ENCODE measurements at places on chromosomes 3 and 15.

DNA sequence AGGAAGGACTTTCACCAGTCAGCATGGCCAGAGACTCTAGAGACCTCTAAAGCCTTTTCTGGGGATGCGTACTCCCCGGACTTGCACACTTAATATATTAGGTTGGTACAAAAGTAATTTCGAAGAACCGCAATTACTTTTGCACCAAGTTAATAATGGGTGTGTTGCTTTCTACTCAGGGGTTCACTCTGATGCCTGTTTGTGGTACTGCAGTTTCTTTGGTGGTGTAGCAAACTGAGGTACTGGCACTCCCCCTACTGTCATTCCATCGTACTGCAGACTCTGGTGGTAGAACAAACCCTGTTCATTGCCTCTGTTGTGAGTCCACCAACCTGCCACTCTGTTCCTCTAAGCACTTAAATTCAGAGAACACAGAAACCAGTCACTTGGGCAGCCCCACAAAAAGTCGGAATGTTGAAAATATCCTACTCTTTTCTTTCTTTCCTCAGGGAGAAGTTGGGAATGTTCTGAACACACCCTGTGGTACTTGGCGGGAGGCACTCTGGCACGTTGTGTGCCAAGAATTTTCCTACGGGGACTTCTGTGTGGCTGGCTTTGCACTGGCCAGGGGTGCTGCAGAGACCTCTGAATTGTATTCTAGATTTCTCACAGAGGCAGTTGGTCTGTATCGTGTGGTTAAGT, 46.3 kb downstream of the GABRG3 start:
- DNase-seq = no peak

DNA sequence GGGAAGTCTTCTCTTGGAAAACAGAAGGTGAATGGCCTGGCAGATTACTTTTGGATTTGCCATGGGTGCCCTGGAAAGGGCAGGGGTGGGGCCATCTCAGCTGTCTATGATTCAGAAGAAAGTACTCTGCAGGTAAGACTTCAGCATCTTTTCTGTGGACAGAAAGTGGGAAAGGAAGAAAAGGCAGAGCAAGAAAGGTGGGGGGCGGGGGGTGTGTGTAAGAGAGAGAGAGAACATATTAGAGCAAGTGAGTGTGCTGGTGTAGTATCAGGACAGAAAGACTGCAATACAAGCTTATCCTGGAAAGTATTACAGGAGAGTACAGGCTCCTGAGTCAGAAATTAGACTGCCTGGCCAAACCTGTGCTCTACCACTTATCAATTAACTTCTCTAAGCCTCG, 5.5 kb downstream of the TAGLN3 start:
- no peak for DNase-seq

- DNase-seq = no peak
Measured at GRCh38 chr3:134287512-134287911, 36.9 kb upstream of the RYK start.

GRCh38 chr15:81265944-81266775, 57.8 kb downstream of the STARD5 start:
- DNase-seq = peak; percentile 64

- DNase-seq = no peak
Measured at GRCh38 chr15:47872869-47873432, 155.6 kb downstream of the SEMA6D start.

GRCh38 chr3:123285931-123286307, 84.2 kb downstream of the SEC22A start:
- no peak for DNase-seq

DNA sequence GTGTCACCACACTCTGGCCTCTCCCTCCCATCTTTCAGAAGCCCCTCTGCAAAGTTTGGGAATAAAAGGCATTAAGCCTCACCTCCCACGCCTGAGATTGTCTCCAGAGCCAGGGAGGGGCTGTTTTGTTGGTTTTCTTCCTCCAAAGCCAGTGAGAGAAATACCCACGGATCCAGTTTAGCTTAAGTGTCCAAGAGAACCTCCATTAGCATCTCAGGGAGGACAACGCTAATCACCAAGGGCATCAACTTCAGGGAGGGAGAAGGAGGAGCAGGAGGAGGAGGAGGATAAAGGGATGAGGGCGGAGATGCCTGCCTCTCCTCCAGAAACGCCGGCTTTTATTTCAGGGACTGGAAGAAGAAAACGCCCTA, 101.6 kb downstream of the SRGAP3 start:
- no peak for DNase-seq

- no peak for DNase-seq
Measured at GRCh38 chr15:33616475-33616874, 305.7 kb downstream of the RYR3 start.

GRCh38 chr3:50121072-50122032, 32.6 kb downstream of the RBM5 start:
- DNase-seq = peak; percentile 30

DNA sequence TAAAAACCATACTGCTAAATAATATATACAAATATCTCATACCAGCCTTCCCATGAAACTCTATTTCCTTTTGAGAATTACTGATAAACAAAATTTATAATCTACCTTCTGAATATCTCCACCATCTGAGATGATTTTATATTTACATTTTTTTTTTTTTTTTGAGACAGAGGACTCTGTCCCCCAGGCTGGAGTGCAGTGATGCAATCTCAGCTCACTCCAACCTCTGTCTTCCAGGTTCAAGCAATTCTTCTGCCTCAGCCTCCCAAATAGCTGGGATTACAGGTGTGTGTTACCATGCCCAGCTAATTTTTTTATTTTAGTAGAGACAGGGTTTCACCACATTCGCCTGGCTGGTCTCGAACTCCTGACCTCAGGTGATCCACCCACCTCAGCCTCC, 42.8 kb upstream of the IGF2BP2 start:
- DNase-seq = no peak

DNA sequence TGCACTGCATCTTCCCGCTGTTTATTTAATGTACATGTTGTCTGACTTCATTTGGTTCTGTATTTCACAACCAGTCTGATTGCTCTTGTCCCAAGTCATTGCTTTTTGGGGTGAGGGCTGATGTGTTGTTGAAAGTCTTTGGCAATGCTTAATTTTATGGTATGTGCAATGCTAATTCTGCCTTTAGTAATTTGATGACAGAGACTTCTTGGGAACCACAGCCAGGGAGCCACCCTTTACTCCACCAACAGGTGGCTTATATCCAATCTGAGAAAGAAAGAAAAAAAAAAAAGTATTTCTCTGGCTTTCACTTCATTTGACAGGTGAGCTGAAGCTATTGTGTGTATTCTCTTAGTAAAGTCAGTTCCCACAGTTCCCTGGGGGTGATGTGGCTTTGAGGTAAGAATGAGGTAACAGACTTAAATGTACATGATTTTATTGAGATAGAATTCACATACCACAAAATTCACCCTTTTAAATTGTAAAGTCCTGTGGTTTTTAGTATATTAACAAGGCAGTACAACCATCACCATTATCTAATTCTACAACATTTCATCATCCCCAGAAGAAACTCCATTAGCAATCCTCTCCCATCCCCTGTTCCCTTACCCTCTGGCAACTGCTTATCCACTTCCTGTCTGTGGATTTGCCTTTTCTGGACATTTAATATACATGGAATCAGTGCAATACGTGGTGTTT, 97.3 kb downstream of the SLCO3A1 start:
- no peak for DNase-seq

GRCh38 chr3:13379201-13379830, 40.8 kb downstream of the NUP210 start:
- no peak for DNase-seq

GRCh38 chr3:11661827-11662226, 18.1 kb upstream of the VGLL4 start:
- no peak for DNase-seq

DNA sequence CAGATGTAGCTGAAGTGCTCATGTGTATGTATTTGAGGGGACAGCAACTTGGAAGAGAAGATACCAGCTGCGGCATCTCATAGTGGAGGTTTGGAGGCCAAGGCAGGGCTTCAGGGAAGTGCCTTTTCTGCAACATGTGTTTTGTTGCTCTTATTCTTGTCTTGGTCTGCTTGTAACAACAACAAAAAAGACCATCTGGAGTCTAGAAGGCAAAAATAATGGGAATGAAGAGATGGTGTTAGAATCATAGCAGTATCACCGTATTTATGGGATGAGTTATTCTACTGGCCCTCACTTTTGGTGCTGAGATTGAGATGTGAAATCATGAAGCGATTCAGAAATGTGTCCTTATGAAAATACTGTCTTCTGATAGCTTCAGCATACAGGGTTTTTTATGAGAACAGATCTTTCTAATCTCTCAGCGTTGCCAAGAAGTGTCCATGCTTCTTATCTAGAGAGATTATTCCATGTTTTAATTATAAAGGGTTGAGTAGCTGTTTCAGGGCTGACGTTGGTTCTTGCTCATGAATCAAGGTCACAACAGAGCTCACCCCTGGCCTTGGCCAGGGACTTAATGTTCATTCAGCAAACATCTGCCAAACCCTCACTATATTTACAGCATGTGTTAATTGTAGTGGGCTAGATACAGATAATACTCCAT, 58.0 kb downstream of the ITPR1 start:
- no peak for DNase-seq

- DNase-seq = no peak
Measured at GRCh38 chr3:194034346-194035336, 101.3 kb upstream of the HES1 start.

DNA sequence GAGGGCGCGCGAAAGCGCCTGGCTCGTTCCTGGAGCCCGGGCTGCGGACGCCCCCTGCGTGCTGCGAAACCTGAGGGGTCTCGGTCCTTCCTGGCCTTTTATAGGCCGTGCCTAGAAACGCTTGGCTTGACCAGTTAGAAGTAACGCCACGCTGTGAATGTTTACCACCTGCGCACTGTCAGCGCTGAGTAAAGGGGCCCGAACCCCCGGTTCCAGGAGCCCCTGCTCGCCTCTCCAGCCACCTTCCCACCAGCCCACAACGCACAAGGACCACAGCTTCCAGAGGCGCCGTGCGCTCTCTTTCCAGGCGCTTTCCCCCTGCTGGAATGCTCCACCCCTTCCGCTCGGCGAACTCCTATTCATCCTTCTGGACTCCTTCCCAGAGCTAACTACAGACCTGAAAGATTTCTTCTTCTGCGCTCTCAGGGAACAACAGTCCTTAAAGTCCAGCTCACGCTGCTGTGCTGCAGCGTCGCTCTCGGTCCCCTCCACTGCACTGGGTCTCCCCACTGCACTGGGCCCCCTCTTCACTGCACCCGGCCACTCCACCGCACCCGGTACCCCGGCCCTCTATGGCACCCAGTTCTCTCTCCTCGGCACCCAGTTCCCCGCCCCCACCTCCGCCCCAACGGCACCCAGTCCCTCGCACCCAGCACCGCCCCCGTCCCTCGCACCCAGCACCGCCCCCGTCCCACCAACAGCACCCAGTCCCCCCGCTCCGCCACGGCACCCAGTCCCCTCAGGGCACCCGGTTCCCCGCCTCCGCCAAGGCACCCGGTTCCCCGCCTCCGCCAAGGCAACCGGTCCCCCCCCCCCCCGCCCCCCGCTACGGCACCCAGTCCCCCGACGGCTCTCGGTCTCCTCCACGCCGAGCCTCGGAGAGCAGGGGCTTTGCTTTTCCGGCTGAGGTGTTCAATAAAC, 69.8 kb downstream of the SQOR start:
- peak; percentile 3 for DNase-seq

DNA sequence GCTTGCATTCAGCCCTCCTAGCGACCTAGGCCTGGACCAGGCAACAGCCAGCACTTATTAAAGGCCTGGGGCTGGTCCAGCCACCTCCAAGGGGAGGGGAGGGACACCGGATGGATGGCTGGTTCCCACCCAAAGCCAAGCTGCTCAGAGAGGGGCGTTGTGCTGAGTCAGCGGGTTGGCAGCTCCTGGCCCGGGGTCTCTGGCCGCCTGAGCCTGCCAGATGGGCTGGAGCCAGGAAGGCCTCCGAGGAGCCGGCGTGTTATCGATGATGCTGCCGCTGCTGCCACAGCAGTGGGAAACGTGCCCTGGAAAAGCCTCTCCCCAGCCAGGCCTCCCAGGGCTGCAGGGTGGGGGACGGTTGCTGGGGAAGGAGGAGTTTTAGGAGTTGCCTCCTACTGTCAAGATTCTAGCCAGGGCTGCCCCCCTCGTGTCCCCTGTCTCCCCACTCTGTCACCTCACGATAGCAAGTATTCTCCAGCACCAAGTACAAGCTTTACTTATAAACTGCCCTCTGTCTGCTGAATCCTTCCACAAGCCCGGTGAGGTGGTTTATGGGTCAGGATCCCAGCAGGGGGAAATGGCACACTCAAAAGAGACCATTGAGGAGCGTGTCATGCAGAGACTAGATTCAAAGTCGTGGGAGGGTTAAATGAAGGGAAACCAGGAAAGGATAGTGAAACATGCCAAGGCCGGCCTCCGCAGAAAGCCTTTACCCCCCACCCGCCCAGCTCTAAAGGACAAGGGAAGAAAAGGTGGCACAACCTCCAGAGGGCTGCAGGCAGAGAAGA, 43.2 kb upstream of the TSEN2 start:
- DNase-seq = no peak

DNA sequence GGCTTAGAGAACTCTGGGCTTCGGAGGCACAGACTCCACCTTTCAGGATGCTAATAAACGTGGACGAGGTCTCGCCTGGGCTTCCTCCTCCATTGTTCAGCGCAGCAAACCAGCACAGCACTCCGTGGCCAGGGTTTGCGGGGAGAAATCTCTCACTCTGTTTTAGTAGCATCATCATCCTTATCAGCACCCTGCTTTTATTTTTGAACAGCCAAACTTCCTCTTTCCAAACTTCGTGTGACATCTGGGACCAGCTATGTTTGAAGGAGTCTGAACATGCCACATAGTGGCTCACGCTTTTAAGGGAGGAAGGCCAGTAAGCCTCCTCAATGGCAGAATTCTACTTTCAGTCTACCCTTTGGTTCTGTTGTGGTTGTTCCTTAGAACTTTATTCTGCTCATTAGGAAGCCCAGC, 149.0 kb downstream of the PGPEP1L start:
- DNase-seq = no peak

GRCh38 chr15:24955531-24955921, 739 bp downstream of the SNRPN start:
- peak; percentile 3 for DNase-seq

DNA sequence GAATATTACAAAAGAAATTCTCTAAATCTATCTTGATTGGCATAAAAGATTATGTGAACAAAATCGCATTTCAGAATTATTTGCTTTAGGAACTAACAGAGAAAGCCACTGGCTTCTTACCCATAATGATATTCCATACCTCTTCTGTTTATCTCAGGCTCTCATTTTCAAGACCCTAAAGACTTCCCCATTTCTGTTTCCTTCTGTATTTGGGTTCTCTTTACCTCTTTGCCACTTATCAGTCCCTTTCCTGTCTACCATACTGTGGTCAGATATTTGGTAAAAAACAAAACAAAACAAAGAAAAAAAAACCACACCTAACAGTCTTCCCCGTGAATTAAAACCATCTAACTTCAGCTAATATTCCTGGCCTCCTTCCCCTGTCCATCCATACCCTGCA, 108.5 kb downstream of the LRRC28 start:
- no peak for DNase-seq

DNA sequence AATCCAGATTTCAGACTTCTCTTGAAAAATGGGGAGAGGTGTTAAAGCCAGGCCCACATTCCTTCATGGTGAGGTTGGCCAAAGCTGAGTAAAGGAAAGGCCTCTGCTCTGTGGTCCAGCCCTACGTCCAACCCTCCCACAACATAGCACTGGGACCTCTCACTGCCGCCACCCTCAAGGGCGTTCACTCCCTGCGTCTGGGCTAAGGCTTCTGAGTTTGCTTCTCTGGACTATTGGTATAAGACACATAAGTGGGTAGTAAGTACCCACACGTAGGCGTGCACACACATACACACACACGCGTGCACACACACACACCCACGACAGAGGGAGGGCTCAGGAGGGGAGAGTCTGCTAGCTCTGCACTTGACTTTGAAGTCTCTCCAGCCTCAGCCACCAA, 80.2 kb upstream of the PXYLP1 start:
- no peak for DNase-seq

Measured in stimulated activated CD8-positive, alpha-beta memory T cell treated with anti-CD3 and anti-CD28 coated beads, Interleukin-12 subunit alpha, Interleukin-12 subunit beta, amount 100 ng/mL, for 4 hours (primary cell).